ENCODE measurements at places on chromosomes 13 and 19.

GRCh38 chr19:2529473-2529918 lies 53.6 kb downstream of the GADD45B start:
- DNase-seq: no peak

DNA sequence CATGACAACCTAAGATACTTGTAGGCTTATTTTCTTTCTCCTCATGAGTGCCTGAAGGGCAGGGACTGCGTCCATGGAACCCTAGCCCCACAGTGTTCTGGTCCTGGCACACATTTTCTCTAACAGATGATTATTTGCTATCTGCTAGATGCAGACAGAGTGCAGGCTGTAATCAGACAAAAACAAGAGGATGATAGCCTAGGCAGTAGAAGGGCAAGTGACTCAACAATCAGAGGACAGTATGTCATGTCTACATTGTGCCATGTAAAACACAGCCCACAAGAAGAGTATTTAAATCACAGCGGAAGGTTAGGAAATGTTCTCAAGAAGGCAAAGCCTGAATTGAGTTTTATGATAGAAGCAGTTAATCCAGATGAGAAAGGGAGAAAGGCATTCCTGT lies 29.3 kb downstream of the MIPEP start:
- no peak for DNase-seq

DNA sequence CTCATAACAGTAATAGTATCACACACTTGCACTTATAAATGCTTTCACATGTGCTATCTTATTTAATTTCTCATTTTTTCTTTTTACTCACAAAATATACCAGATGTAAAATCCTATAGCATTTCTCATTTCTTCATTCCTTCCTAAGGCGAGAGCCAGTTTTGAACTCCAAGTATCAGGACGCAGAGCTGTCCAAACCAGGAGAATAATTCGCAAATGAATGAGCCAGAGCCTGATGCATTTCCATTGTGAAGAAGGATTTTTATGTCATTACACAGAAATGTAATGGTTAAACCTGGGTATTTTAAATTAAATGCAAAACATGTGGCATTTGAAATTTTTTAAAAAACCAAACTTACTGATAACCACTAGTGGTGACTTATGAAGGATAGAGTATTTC lies 244.3 kb downstream of the RGCC start:
- DNase-seq: no peak

- DNase-seq: no peak
Observed at GRCh38 chr19:574658-575526, 2.5 kb downstream of the BSG start.

GRCh38 chr19:47049307-47049700 lies 880 bp upstream of the TMEM160 start:
- DNase-seq: no peak

DNA sequence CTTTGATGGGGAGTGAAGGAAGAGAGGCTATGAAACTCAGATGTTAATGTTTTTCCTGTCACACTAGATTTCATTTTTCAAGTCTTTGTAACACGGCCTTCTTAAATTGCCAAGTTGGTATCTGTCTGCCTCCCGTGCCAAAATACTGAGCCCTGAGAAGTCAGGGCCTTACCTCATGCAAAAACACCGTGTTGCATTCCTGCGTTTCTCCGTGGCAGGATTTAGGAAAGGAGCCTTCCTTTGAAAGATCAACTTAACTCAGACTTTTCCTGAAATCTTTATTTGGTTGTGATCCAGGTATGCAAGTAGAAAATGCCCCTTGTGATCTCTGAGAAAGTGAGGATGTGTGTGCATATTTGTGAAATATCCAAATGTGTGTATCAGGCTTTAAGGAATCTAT lies 1291.0 kb upstream of the SLC10A2 start:
- DNase-seq: no peak

- no peak for DNase-seq
Observed at GRCh38 chr19:28968721-28969120, 244.2 kb downstream of the UQCRFS1 start.

DNA sequence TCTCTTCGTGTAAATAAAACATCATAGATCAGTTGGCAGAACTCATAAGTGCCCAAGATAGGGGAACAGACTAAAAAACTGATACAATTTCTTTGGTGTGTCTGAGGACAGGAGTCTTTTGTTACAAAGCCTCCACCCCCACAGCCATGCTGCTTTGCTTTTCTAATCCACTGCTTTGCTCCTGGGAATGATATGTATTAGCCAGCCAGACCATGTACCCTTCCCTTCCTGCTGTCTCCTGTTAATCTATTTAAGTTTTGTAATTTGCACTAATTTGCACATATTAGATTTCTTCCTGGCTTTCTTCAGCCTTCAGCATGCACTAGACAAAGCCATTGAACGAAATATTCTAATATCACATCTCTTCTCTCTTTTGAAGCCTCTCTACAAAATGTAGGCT lies 130.5 kb downstream of the MAB21L1 start:
- DNase-seq: no peak

GRCh38 chr13:113413898-113414282 lies 39.4 kb downstream of the ADPRHL1 start:
- DNase-seq: no peak

- DNase-seq: no peak
Observed at GRCh38 chr19:32542477-32543108, 38.4 kb upstream of the PDCD5 start.

- no peak for DNase-seq
Observed at GRCh38 chr13:108609353-108609752, 20.1 kb upstream of the MYO16 start.

DNA sequence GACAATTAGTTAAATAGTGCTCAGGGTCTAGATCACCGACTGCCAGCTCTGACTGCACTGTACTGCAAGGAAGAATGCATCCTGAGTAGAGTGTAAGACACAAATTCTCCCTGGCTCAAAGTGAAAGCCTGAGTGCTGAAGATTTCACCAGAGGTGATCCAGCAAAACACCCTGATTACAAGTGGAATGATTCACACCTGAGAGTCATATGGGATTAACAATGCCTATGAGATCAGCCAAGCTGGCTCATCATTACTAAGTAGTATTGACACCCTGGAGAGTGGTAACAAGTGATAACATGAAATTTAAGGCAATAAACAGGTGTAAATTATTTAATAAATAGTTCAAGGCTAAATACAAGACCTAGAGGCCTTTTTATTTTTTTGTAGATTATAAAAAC lies 403.8 kb upstream of the PRR20A start:
- DNase-seq: no peak

- no peak for DNase-seq
Observed at GRCh38 chr13:32310134-32310706, 4.9 kb downstream of the ZAR1L start.

GRCh38 chr13:45718063-45718462 lies 15.9 kb downstream of the CBY2 start:
- DNase-seq: no peak

DNA sequence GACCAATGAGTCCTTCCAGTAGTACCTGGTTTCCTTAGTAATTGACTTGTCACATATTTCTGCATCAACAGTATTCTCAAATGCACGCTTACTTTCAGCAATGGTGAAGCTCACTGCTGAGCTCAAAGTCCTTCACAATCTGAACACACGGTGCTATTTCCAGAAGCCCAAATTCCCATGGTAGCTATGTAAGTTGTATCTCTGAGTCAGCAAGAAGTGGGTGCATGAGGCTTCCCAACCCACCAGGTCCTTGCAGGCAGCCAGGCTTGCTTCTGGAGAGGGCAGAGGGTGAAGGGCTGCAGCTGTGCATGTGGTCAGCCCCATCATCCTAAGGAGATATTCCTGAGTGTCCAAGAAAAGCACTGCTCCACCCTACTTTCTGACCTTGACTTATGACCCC lies 25.7 kb downstream of the COL4A2 start:
- DNase-seq: no peak

DNA sequence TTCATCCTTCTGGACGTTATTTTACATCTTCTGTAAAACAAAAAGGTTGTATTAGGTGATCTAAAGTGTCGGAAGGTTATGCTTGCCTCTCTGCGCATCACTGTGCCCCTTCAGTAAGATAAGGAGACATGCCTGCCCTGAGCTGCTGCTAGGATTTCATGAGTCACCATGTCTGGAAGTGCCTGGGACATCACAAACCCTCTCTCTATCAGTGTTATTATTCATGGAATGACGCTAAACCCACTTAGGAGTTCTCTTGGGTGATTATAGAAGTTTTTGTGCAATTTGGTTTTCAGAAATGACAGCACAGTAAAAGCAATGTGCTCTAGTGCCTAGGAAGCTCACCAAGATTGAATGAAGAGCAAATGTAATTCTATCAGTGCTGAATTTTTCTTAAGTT lies 617.7 kb downstream of the DCT start:
- DNase-seq: no peak

DNA sequence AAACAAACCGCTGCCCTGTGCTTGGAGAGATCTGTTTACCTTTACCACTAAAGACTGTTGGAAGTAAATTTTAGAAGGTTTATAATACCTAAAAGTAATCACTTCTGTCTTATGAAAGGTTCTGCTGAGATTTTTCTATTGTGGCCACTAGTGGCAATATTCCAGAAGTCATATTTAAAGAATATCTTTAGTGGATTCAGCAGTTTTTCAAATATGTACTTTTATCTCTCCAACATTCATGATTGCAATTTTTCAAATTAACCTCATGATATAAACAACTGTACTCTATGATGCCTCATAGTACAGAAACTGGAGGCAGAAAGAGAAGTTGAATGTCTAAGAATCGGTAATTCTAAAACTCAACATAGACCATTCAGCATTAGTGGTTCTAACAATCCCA lies 53.2 kb upstream of the USPL1 start:
- DNase-seq: no peak

GRCh38 chr13:111347438-111347837 lies 27.0 kb downstream of the TEX29 start:
- DNase-seq: no peak

GRCh38 chr19:38517321-38517720 lies 83.8 kb downstream of the RYR1 start:
- no peak for DNase-seq

DNA sequence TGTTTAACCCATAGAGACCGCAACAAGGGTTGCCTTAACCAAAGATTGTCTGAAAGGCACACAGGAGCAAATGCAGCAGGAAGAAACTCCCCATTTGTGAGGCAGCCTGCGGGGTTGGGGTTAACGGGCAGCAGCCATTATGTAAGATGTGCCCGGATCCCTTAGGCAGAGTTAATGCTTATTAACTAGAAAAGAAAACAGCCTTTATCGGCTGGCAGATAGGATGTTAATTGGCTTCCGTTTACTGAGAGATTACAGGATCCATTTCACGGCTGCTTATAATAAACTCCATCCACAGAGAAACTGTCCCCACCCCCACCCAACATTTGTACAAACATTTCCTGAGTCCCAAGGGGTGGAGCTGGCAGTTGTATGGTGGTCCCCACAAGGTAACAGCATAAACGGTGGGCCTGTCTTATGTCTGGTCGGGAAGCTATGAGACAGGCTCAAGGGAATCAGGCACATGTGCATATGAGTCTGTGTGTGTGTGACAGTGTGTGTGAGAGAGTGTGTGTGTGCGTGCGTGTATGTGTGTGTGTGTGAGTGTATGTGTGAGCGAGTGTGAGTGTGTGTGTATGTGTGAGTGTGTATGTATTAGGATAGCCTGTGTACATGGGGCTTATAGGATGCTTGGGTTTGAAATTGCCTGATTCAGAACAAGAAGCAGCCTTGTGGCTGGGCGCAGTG lies 10.5 kb downstream of the SLC25A42 start:
- DNase-seq: no peak

DNA sequence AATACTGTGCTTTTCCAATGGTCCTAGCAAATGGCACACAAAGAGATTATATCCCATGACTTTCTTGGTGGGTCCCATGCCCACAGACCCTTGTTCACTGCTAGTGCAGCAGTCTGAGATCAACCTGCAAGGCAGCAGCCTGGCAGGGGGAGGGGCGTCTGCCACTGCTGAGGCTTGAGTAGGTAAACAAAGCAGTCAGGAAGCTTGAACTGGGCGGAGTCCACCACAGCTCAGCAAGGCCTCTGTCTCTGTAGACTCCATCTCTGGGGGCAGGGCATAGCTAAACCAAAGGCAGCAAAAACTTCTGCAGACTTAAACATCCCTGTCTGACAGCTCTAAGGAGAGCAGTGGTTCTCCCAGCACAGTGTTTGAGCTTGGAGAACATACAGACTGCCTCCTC lies 82.9 kb downstream of the ZNF737 start:
- no peak for DNase-seq

DNA sequence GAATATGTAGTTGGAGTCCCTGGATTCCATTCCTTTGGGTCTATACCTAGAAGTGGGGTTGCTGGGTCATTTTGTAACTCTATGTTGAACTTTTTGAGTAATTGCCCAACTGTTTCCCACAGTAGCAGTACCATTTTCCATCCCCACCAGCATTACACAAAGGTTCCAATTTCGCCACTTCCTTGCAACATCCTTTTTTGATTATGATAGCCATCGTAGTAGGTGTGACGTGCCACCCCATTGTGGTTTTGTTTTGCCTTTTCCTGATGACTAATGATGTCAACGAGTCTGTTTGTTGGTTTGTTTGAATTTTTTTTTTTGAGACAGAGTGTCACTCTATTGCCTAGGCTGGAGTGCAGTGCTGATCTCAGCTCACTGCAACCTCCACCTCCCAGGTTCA lies 3.3 kb upstream of the PEX11G start:
- DNase-seq: no peak

GRCh38 chr13:46109451-46109850 lies 4.6 kb upstream of the CPB2 start:
- no peak for DNase-seq

- no peak for DNase-seq
Observed at GRCh38 chr19:31449379-31449778, 100.1 kb upstream of the TSHZ3 start.

Data from C1 segment of cervical spinal cord (tissue), 14 donors.